ENCODE measurements at places on chromosomes 5 and 9. TPM values are rescaled to one million over a fixed set of nuclear protein-coding genes. Genes with fewer than 3 reads are reported as not detected.

The PLAC8L1 gene
- not detected for total RNA-seq

The STK32A gene
- total RNA-seq, result 0.22 TPM

The NOL6 gene
- 64.7 TPM for total RNA-seq

The SPATA31D1 gene
- not detected for total RNA-seq

The RAB3C gene
- total RNA-seq, result not detected

The FAT2 gene
- total RNA-seq, result not detected

The SLCO6A1 gene
- not detected for total RNA-seq

The NEURL1B gene
- total RNA-seq, result 2.6 TPM

The KLF9 gene
- 0.58 TPM for total RNA-seq

The GNA14 gene
- not detected for total RNA-seq

The DCP2 gene
- 11.2 TPM for total RNA-seq

The ADCY2 gene
- not detected for total RNA-seq

The TRPM6 gene
- 1.1 TPM for total RNA-seq

The PCDHGA2 gene
- total RNA-seq, result 0.65 TPM

The MARCOL gene
- not detected for total RNA-seq

The SPATA31E1 gene
- total RNA-seq, result not detected

The EQTN gene
- total RNA-seq, result not detected

The TYRP1 gene
- not detected for total RNA-seq

The MGAT4B gene
- 253 TPM for total RNA-seq

The TMEM252 gene
- not detected for total RNA-seq

The PRDM9 gene
- total RNA-seq, result not detected

The NEUROG1 gene
- total RNA-seq, result not detected

The ANKRD31 gene
- 0.12 TPM for total RNA-seq

The EGR1 gene
- total RNA-seq, result 12.5 TPM

The PCDHB2 gene
- 4.1 TPM for total RNA-seq

The OGN gene
- not detected for total RNA-seq

The LPAR1 gene
- 10.8 TPM for total RNA-seq

The CACNA1B gene
- total RNA-seq, result 0.03 TPM

The FBXL7 gene
- 1.6 TPM for total RNA-seq

The ARSB gene
- 9.0 TPM for total RNA-seq

The NR4A3 gene
- total RNA-seq, result 2.0 TPM

Data from A549 treated with CpdA at 1 μM for 4 hours (cell line).